Activated T-cell treated with anti-CD3 and anti-CD28 coated beads, Interleukin-2, amount 50 U/mL, for 72 hours (primary cell): ENCODE measurements at places on chromosomes 3 and 15.

DNA sequence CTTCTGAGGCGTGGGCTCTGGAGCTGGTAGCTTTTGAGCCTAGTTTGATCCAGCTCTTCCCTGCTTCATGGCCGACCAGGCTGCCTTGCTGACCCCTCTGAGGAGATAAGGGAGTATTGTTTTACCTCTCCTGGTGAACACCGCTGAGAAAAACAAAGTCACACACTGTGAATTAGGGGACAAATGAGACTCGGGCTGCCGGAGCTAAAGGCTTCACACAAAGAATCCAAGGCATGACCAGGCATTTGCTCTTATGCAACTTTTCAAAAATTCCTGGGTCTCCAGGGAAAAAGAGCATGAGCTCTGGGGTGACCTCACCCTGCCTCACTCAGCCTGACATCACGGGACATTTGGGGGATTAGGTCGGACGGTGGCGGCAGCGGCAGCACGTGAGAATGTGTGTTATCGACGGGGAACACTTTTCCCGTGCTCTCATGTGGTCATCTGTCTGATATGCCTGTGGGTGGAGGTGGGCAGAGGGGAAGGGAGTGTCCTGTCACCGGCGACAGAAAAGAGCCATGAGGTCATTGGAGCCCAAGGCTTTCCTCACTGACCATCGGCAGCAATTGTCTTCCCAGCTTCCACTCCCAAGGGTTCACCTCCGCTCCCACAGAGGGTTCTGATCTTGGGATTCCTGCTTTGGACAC is 61.0 kb downstream of the TMEM44 start:
- no peak for DNase-seq

- DNase-seq, result no peak
Observed at GRCh38 chr15:89301304-89302089, 33.1 kb downstream of the POLG start.

GRCh38 chr3:150184426-150185071 is 213.9 kb upstream of the PFN2 start:
- DNase-seq, result no peak

- no peak for DNase-seq
Observed at GRCh38 chr15:100810229-100810628, 69.4 kb upstream of the ALDH1A3 start.

DNA sequence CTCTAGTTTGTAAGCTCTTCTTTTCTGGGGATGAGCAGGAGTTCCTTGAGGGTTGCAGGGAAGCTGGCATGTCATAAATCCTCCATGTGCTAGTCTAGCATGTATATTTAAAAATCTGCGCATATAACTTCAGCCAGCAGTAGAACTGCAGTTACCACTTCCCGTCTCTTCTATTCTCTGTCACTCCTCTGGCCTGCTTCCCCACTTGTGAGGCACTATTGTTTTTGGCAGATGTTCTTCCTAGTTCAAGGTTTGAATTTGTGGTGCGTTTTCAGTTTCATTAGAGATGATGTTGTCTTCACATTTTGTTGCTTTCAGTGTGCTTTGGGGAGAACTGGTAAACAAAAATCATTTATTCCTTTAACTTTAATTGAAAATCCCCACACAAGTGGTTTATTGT is 169.1 kb upstream of the ZPLD1 start:
- DNase-seq, result no peak

DNA sequence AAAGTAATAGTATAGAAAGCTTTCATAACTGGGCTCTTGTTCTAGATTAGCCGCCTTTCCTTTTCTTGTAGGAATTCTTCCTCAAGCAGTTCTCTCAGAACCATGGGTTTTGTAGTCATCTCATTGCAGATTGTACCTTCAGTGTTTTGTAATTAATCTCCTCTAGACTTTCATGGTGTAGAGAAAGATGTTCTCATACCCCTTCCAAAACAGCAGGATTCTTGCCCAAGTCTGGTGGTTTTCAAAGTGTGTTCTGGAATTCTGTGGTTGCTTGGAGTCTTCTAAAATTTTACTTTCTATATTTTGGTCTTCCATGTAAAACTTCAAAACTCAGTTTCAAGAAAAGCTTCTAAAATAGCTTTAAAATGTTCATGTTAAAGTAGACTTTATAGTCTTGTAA is 293.8 kb downstream of the PTPRG start:
- DNase-seq, result no peak

GRCh38 chr3:150319900-150320299 is 88.2 kb upstream of the TSC22D2 start:
- peak; percentile 4 for DNase-seq

GRCh38 chr3:72907131-72907711 is 19.4 kb downstream of the GXYLT2 start:
- no peak for DNase-seq

- peak; percentile 86 for DNase-seq
Observed at GRCh38 chr15:77013776-77014131, 18.8 kb downstream of the PSTPIP1 start.

- DNase-seq, result no peak
Observed at GRCh38 chr3:169269005-169269404, 394.5 kb downstream of the MECOM start.

- DNase-seq, result no peak
Observed at GRCh38 chr3:39139442-39139841, 13.9 kb downstream of the CSRNP1 start.

- no peak for DNase-seq
Observed at GRCh38 chr3:13579063-13579462, 30.1 kb downstream of the FBLN2 start.

- DNase-seq, result no peak
Observed at GRCh38 chr3:97872525-97873042, 50.8 kb downstream of the CRYBG3 start.

DNA sequence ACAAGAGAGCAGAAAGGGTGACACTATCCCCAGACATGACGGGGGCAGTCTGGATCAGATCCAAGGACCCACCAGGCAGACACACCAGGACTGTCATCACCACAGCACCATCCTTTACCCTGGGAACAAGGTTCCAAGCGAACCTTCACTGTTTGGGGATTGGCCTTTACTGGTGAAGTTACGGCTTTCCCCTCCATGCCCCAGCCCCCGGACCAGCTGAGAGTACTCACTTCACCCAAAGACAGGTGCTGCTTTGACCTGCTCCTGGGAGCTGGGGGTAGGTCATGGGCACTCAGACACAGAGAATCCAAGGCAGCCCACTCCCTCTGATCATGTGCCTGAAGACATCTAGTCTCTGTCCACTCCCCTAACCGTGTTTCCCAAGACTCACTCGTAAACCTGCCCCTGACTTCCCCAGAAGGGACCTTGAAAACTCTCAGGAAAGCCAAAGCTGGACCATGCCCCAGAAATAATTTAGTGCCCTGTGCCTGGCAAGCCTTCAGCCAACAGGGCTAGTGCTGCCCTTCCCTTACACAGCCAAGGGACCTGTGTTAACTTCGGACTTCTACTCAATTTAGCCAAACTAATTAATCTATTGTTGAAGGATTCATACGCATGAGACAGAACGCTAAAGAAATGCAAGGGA is 2.8 kb downstream of the RRP9 start:
- DNase-seq, result no peak

DNA sequence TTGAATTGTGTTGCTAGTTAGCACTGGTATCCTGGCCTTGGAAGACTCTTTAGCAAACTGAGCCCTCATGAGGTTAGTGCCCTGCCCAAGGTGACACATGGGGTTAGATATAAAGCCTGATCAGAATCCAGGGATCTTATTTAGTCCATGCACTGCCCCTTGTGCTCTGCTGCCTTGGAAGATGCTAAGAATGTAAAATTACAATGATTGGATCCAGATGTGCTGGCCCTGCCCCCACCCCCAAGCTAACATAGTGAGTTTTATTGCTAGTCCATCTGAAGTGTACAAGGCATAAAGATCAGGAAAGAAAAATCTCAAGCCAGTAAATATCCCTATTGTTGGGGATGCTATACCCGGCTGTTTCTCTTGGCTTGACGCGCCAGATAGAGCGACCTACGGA is 248.1 kb upstream of the C2CD4B start:
- no peak for DNase-seq

- no peak for DNase-seq
Observed at GRCh38 chr3:536417-536813, 339.9 kb downstream of the CHL1 start.

- no peak for DNase-seq
Observed at GRCh38 chr15:93527374-93528050, 438.5 kb upstream of the RGMA start.

DNA sequence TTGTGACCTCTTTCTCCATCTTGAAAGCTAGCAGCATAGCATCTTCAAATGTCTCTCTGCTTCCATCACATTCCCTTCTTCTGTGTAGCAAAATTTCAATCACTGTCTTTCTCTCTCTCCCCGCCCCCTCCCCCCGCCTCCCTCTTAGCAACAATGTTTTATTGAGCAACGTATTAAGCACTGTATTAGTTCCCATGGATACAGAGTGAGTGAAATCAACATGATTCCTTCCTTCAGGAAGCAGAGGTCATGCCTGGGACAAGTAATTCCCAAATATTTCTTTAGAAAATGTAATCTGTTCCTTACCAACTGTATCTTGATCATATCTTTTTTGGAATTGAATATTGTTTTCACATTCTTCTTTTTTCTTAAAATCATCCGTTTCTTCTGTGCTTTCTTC is 373.7 kb upstream of the NECTIN3 start:
- no peak for DNase-seq

GRCh38 chr3:123105201-123106189 is 38.7 kb downstream of the PDIA5 start:
- DNase-seq, result no peak

GRCh38 chr3:23249961-23250360 is 46.8 kb downstream of the UBE2E2 start:
- no peak for DNase-seq

DNA sequence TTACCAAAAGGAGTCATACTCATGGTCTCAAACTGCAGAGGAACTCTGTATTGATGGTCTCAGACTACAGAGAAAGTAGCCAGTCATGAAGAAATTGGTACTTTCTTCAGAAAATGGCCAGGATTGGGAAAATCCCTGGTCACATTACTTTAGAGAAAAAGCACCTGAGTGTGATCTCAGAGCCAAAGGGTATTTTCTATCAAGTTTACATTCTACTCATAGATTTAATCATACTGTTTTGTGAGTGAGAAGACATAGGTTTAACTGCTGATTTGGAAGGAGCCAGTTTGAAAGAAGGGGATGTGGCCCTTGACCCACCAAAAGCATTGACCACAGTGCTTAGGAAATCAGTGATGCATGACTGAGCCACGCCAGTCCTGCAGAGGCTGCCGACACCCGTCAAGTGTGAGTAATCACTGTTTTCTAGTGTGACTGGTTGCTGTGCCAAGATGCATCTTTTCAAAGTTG is 203.6 kb downstream of the AKAP13 start:
- DNase-seq, result peak; percentile 78

- DNase-seq, result peak; percentile 48
Observed at GRCh38 chr15:41585127-41586047, 26.4 kb downstream of the TYRO3 start.

DNA sequence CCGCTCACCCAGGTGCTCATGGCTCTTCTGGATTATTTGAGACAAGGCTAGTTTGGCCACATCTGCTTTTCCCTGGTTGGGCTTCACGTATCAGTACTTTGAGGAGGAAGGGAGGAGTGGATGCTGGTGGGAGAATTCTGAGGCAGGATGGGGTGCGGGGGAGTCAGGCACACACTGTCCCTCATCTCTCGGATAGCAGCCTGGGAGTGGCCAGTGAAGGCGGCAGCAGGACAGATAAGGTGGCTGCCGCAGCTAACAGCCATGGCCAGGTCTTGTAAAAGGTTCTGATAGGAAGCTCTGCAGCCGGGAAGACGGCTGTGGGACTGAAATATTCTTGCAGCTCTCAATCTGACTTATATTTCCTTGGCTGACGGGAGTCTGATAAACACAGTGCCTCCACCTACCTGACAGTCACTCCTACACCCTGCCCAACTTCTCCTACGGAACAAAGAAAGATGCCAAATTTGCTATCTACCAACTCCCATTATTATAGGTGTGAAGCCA is 87.3 kb downstream of the MESD start:
- DNase-seq, result no peak

DNA sequence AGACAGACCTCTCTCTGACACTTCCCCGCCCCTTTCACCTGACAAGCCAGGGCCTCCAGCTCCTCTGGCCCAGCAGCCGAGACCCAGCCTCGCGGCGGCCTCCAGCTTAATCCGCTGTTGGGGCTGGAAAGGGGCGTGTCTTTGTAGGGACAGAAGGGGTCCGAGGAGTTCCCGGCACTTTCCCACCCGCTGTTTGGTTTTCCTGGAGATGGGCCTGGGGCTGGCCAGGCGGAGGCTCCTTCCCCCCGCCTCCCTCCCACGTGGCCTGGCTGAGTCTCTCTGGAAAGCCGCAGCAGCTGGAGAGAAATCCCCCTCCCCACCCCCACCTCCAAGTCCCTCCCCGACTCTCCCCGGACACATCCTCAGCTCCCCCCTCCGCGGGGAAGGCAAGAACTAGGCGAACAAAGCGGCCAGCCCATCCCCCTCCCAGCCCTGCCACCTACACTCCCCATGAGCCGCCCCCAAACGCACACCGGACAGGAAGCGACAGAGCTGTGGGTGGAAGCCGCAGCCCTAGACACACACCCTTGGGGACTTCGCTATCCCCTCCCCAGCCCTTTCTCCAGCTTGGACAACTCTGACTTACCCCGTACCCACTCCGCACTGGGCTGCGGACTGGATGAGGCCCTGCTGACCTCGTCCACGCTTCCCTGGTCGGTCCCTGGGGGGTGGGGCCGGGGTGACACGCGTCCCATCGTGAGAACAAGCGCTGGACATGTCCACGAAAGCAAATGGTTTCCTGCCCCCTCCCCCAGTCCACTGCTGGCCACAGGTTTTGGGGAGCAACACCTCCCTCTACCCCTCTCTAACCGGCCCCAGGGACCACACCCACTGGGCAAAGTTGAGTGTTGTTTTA is 1.2 kb downstream of the IGDCC4 start:
- peak; percentile 27 for DNase-seq
